Stimulated activated CD4-positive, alpha-beta T cell treated with anti-CD3 and anti-CD28 coated beads, Interleukin-1b, Interleukin-23, amount 100 ng/mL, for 24 hours (primary cell): ENCODE measurements at places on chromosomes 4 and X.
A peak's percentile ranks its signal among the peaks of the same experiment; 100 is the strongest.

DNA sequence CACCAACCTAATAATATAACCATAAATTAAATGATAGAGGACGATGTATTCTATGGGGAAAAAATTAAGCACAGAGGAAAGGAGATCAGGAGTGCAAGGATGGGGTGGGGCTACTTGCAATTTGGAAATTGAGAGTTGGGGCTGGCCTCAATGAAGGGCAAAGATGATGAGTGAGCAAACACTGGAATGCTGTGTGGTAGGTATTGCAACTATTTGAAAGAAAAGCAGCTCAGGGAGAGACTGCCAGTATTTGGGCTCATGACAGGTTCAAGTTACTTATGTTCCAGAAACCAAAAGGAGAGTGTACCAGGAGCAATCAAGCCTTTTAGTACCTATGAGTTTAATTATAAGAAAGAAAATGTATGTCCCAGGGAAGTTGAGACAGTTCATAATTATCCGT lies 47.4 kb downstream of the ASIC5 start:
- DNase-seq: no peak

DNA sequence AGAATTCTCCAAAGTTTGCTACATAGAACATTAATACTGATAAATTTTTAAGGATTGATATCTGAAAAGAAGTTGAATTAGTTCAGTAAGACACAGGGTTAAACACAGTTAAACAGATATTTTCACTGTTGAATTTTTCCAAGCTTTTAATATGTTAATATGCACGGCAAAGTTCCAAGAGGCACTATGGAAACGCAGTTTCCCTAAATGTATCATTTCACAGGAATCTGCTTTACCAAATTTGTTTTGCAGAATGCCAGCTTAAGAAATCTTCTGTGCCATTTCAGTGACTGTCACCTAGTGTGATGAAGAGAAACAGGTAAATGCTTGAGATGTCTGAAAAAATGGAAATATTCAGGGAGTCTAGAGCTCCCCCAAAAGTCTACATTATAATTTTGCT lies 395.9 kb upstream of the GRIA3 start:
- no peak for DNase-seq

DNA sequence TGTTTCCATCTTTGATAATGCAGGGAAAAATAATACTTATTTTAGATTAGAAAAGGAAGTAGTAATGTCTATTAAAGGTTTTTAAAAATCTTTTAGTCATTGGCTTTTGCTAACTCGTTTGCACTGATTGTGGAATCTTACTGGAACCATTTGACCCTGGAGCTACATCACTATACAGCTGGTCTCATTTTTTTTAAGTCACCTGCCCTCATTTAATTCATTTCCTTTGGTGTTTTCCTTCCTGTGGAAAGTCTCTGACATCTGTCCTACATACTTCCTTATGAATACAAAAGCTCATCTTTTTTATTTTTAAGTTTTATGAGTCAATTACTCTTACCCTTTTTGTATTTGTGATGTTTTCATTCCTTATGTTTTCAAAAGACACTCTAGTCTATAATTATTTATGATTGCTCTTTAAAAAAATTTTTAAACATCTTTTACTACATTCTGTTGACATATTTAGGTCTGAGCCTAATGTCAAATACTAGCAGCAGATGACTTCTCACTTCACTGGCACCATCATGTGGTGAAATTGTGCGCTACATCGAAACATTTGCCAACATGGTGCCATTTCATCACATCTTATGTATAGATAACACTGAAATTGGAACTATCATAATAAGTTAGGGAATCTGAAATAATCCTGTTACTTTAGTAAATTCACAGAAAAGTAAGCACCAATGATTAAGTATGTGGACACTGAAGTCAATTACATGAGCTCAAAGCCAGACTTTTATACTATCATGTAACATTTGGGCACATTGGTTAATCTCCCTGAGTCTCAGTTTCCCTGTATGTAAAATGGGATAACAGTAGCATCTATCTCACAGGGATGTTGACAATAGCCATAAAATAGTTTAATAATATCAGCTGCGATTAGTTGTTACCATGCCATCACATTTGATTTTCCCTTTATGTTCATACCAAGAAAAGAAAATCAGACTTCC lies 9.4 kb upstream of the MMAA start:
- DNase-seq: peak; percentile 51

- DNase-seq: no peak
Measured at GRCh38 chr4:3371033-3372001, 70.5 kb upstream of the HGFAC start.

DNA sequence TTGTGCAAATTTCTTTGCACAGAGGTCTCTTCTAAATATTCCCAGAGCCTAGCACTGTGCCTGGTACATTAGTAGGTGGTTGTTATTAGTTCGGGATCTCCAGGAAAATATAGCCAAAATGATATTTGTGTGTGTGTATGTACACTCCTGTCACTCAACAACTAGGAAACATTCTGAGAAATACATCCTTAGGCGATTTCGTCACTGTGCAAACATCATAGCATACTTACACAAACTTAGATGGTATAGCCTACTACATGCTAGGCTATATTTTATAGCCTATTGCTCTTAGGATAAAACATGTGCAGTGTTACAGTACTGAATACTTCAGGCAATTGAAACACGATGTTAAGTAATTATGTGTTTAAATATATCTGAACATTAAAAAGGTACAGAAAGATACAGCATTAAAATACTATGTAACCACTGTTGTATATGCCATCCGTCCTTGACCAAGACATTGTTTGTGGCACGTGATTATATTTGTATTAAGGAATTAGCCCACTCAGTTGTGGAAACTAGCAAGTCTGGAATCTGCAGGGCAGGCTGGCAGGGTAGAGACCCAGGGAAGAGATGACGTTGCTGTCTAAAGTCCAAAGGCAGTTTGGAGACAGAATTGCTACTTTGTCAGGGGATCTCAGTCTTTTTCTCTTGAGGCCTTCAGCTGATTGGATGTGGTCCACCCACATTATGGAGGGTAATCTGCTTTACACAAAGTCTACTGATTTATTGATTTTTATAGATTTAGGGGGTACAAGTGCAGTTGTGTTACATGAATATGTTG lies 106.9 kb downstream of the COL4A6 start:
- no peak for DNase-seq

DNA sequence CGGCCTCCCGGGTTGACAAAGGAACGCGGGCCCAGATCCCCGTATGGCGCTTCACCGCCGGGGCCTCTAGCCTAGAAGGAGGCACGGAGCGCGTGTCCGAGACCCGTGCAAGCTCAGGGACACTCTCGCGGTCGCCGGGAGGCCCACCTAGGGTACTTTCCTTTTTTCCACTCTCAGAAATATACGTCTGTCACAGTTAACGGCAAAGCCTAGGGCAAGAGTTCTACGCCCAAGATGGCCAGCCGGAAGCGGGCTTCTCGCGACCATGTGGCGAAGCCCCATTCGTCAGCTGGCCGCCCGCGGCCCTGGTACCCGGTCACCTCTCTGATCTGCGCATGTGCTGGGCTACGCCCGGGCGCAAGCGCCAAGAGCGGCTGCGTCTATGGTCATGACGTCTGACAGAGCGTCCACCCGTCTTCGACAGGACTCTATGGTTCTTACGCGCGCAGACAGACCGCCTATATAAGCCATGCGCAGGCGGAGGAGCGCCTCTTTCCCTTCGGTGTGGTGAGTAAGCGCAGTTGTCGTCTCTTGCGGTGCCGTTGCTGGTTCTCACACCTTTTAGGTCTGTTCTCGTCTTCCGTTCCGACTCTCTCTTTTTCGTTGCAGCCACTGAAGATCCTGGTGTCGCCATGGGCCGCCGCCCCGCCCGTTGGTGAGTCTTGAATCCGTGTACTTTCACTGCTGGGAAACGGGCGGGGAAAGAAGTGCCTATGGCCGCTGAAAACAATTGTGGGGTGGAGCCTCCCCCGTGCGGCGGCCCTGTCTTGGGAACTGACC lies at the start of gene RPL10:
RPL10 (plus strand) TSS at position 490 of the 780 bp plus-strand sequence; CDS start at position 633, 143 bp downstream.
- peak; percentile 60 for DNase-seq

- no peak for DNase-seq
Measured at GRCh38 chrX:133285341-133285740, 67.2 kb upstream of the TFDP3 start.

DNA sequence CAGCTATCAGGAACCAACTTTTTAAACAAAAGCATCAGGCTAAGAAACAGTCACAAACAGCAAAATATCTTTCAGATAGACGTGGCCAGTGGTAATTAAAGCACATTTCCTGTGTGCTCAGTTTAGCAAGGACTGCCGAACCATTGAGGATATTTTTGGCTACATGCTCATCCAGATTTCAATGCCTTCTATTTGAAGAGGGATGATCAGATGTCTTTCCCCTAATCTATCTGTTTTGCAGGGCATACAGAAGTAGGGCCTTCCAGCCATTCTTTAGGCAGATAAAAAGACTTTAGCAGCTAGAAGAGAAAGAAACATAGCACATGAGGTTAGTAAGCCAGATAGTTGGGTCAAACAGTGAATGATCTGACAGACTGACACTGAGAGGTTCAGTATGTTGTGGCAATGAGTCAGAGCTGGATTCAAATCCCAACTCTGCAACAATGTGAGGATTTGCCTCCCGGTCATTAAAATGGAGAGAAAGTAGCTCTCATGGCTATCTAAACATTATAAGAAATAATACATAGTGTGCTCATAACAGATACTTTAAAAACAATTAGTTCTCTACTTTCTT lies 100.0 kb upstream of the PRKG2 start:
- DNase-seq: no peak

DNA sequence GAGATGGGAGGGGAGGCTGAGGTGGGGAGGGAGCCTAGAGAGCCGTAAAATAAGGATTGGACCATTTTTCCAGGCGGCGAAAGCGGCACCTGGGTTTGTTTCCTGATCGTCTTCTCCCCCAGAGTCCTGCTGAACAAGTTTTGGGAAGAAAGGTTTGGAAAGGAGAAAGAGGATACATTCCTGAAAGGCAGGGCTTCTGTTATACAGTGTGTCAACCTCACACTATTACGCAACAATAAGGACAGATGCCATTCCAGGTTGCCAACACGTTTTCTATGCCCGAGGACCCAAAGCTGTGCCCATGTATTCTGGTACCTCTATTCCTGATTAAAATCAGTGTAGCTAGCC lies 658 bp downstream of the SCOC start:
- no peak for DNase-seq

DNA sequence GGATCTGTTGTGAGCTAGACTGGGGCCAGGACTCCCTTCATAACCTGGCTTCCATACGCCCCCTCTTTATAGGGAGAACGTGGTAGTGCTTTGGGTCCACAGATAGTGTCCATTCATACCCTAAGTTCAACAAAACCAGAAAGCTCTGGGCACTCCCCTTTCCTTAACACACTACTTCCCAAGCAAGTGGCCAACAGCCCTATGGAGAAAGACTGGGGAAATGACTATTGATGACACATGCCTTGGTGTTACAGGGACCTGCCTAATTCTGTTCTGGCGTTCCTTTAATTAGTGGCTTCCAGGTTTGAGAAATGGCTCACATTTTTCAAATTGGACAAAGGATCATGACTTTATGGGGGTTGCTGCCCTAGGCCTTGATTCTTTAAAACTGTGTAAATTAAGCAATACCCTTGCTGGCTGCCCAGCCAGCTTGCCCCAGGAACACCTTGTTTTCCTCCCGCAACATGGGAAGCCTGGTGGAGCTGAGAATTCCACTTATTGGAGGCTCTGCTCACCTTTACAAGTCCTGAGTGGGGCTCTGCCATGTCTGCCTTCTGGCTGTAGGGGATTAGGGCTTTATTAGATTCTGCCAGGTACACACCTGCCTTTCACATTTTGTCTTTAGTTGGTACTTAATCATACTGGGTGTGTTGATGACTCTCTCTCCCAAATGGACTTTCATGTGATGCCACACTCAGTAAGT lies 61.1 kb downstream of the RGS12 start:
- no peak for DNase-seq

DNA sequence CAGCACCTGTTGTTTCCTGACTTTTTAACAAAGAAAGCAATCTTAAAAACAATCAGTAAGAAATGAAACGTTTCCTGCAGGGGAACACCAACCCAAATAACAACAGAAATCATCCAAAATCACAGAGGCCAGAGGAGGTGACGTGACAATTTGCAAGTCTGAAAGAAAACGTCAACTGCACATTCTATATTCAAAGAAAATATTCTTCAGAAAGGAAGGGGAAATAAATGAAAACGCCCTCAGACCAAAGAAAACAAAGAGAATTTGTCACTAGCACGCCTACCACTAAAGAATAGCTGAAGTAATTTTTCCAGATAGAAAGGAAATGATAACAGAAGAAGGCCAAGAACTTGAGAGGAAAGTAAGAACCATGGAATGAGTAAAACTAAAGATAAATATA lies 74.4 kb downstream of the CASP3 start:
- no peak for DNase-seq

- DNase-seq: no peak
Measured at GRCh38 chr4:109821185-109821584, 5.6 kb downstream of the GAR1 start.

GRCh38 chr4:84151574-84151973 lies 347.5 kb downstream of the NKX6-1 start:
- no peak for DNase-seq

GRCh38 chrX:87846956-87847355 lies 329.4 kb downstream of the KLHL4 start:
- DNase-seq: no peak

- no peak for DNase-seq
Measured at GRCh38 chr4:61877266-61877665, 677.1 kb downstream of the ADGRL3 start.

DNA sequence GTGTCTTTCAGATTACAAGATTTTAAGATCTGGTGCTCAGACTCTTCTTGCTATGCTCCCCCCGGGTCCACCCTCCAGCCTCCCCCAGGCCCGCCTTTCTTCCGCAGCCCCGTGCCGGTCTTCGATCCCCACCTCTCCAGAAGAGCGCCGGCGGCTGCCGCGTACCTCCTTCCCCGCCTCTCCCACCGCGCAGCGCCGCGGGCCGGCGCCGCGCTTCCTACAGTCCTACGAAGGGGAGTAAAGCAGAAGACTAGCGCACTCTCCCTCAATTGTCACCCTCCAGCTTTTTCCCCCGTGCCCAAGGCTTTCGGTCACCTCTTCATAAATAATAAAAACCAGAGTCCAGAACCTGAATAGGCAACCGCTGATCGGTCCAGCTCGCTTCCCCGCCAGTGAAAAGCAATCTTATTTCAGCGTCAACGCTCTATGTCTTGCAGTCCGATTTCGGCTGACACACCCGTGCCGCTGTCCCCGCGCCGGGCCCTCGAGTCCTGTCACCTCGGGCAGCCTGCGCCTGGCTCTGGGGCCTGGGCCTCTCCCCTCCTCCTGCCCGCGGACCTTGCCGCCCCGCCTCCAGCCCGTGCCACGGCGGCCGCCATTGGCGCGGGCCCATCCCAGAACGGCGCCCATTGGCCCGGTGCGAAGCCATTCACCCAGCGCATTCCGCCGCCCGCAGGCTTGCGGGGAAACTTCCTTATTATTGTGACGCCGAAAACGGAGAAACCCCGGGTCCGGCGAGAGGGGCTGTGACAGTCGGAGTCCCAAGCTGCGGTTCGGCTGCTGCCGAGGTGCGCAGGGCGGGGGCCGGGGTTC lies at the start of gene HERC3:
HERC3 (plus strand) TSS at position 694 of the 813 bp plus-strand sequence. CDS start 13,344 bp downstream, outside the sequence.
- DNase-seq: peak; percentile 80

DNA sequence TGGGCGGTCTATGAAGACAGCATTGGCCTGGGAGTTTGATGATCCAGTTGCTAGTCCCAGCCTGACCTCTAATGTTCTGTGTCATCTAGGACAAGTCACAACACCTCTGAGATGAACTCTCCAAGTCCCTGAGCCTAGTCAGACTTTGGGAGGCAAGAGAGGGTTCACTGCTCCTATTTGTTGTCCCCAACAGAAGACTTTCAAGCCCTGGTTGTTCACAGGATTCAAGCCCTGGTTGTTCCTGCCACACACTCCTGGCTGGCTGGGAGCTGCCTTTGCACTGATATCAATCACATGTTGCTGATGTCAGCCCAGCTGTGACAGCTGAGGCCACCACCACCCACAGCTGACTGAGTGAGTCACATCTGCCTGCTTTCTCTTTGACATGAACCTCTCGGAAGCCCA lies 253.2 kb upstream of the RASGEF1B start:
- DNase-seq: peak; percentile 34
